ENCODE measurements at places on chromosomes 5 and 9.

DNA sequence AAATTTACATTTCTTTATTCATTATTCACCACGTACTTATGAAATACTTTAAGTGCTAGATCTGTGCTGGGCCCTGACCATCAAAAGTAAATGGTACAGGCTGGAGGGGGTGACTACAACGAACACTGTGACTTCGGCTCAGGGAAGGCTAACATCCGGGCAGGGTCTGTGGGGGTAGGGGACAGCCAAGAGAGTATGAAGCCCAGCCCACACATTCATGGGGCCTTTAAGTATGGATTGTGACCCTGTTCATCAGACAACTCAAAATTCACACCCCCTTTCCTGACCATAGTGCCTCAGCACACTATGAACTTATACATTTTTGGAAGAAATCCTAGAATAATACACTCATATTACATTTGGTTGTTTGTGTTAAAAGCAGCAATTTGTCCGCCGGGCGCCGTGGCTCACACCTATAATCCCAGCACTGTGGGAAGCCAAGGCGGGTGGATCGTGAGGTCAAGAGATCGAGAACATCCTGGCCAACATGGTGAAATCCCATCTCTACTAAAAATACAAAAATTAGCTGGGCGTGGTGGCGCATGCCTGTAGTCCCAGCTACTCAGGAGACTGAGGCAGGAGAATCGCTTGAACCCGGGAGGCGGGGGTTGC lies 33.3 kb downstream of the MORN5 start:
- H3K27ac ChIP-seq, result no peak overlapping the region
- H3K4me1 ChIP-seq, result peaks cover 3% of the 10 kb centered on the region
- no peak overlapping the region for H3K4me3 ChIP-seq
- peaks cover 7% of the 10 kb centered on the region for H3K27me3 ChIP-seq
- H3K36me3 ChIP-seq, result no peaks in the 10 kb centered on the region
- DNase-seq, result no peak

DNA sequence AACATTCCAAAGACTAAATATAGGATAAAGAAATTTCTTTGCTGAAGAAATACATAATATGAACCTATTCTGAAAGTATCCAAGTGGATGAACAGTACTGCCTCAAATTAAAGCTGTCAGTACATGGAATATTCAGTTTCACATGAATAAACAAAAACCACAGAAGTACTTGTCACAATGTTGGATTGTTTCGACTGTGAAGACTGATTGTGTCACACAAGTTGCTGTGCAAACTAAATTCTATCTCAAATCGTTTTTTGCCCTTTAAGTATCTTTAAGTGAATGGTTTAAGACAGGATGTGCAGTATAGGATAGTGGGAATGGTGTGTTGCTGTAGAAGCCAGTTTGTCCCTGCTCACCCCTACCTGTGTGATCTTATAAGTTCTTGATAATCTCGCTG lies 137.4 kb upstream of the OTULINL start:
- peaks cover 12% of the 10 kb centered on the region for H3K27me3 ChIP-seq
- H3K4me3 ChIP-seq, result no peak overlapping the region
- no peak for DNase-seq
- H3K4me1 ChIP-seq, result peaks cover 6% of the 10 kb centered on the region
- H3K27ac ChIP-seq, result no peak overlapping the region

DNA sequence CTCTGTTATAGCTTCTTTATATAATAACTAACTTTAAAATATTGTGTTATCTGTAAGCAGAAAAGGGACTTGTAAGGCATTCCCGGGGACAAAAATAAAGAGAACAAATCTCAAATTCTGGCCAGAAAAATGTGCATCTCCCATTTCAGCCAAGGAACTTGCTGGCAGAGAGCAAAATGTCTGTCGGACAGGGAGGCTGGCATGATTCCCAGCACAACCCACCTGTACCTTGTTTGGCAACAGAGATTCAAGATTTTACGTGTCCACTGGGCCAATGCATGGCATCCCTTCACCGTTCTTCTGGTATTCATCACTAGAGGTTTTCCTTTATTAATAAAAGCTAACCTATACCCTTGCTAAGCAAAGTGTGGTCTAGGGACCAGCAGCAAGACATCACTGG lies 566.6 kb downstream of the PSAT1 start:
- H3K27ac ChIP-seq, result no peak overlapping the region
- H3K4me3 ChIP-seq, result no peak overlapping the region
- no peak for DNase-seq
- no peaks in the 10 kb centered on the region for H3K4me1 ChIP-seq
- no peaks in the 10 kb centered on the region for H3K27me3 ChIP-seq
- H3K36me3 ChIP-seq, result no peaks in the 10 kb centered on the region

DNA sequence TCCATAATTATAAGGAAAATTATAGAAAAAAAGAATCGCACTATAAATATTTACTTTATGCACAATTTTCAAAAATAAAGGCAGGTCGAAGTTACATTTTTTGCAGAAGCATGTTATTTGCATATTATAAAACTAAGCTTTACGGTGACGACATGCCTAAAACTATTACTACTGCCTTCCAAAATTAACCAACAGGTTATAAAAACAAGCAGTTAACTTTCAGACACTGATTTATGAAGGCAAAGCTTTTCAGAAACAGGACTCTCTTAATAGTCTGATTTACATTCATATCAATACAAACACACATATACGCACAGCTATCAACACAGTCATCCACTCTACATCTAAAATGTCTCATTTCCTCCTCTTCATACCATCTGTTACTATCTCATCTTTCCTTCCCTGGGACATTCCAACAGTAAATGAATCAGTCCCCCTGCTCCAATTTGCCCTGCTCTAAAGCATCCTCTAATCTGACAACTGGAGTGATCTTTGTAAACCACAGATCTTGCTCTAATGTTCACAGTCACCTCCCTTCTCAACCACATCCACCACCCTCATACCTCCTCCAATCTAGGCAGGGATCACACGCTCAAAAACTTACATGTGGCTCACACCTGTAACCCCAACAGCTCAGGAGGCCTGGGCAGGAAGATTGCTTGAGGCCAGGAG lies 21.6 kb downstream of the FBXW11 start:
- H3K4me3 ChIP-seq, result no peak overlapping the region
- peak; percentile 57 for DNase-seq
- peaks cover 46% of the 10 kb centered on the region for H3K36me3 ChIP-seq
- peaks cover 33% of the 10 kb centered on the region for H3K4me1 ChIP-seq
- no peaks in the 10 kb centered on the region for H3K27me3 ChIP-seq

DNA sequence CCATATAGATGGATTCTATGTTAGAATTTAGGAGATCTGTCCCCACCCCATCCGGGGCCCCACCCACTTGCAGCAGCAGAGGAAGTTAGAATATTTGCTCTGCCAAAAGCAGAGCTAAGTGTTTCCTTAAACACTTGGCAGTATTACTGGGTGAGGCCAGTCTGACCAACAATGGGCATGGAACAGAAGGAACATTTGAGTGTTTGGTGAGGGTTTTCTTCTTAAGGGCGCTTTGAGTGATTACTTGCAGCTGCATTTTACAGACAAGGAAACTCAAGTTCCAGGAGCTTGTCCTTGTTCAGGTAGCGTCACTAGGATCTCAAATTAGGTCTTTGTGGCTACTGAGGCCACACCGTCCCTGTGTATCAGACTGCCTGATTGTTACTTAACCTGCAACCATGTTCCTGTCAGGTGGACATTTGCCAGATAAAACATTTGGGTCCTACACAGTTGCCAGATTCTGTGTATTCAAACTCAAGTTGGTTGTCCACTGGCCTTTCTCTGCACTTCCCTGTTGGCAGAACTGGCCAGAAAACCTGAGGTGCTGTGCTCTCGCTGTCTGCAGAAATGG lies 59.3 kb downstream of the SLC46A2 start:
- peaks cover 6% of the 10 kb centered on the region for H3K4me1 ChIP-seq
- H3K27ac ChIP-seq, result no peak overlapping the region
- no peak for DNase-seq
- no peak overlapping the region for H3K4me3 ChIP-seq
- no peaks in the 10 kb centered on the region for H3K36me3 ChIP-seq
- no peaks in the 10 kb centered on the region for H3K27me3 ChIP-seq

- no peak overlapping the region for H3K27ac ChIP-seq
- H3K4me3 ChIP-seq, result no peak overlapping the region
- H3K4me1 ChIP-seq, result no peaks in the 10 kb centered on the region
- no peak for DNase-seq
- H3K27me3 ChIP-seq, result no peaks in the 10 kb centered on the region
These were observed 160.5 kb downstream of the FGF18 start for GRCh38 chr5:171579976-171580411.

DNA sequence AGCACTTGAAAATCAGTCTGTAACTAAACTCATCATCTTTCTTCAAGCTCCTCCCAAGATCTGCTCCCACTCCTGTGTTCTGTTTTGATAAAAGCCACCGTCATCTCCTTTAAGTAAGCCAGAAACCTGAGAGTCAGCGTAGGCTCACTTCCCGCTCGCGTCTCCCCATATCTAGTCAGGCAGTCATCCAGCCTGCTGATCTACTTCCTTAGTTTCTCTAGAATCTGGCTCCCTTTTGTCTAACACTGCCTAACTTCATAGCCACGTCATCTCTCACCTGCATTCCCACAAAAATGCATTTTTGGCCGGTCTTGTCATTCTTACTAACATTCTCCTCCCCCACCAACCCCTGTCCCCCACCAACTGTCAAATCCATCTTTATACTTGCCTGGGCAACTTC lies 3.0 kb upstream of the TJP2 start:
- H3K27ac ChIP-seq, result no peak overlapping the region
- H3K4me1 ChIP-seq, result peaks cover 54% of the 10 kb centered on the region
- H3K27me3 ChIP-seq, result peaks cover 12% of the 10 kb centered on the region
- peaks cover 2% of the 10 kb centered on the region for H3K36me3 ChIP-seq

- H3K4me3 ChIP-seq, result no peak overlapping the region
- H3K36me3 ChIP-seq, result peaks cover 40% of the 10 kb centered on the region
- no peaks in the 10 kb centered on the region for H3K4me1 ChIP-seq
- H3K27ac ChIP-seq, result no peak overlapping the region
These were observed 57.9 kb downstream of the STX17 start for GRCh38 chr9:99964336-99964735.

GRCh38 chr9:130981002-130981755 lies 27.8 kb upstream of the LAMC3 start:
- H3K27ac ChIP-seq, result no peak overlapping the region
- no peaks in the 10 kb centered on the region for H3K4me1 ChIP-seq
- H3K4me3 ChIP-seq, result no peak overlapping the region
- H3K27me3 ChIP-seq, result peaks cover 5% of the 10 kb centered on the region
- no peaks in the 10 kb centered on the region for H3K36me3 ChIP-seq
- no peak for DNase-seq

DNA sequence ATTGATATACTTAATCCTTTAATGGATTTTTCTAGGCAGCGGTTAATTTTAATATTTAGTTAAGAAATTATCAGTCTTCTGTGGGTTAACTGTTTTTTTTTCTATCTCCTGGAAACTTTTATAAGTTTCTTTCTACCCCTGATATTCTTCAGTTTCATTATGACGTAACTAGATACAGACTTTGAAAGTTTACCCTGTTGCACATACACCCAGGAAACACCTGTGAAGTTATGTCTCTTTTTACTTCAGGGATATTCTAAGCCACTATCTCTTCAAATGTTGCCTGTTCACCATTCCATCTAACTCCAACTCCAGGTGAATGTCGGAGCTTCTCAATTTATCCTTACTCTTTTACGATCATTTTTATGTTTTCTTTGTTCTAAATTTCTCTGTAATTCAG lies 329.0 kb downstream of the ICE1 start:
- no peak overlapping the region for H3K27ac ChIP-seq
- no peak for DNase-seq
- H3K27me3 ChIP-seq, result peaks cover 3% of the 10 kb centered on the region
- H3K4me1 ChIP-seq, result peaks cover 5% of the 10 kb centered on the region

GRCh38 chr5:15549961-15550360 lies 50.0 kb downstream of the FBXL7 start:
- no peak for DNase-seq
- H3K4me1 ChIP-seq, result no peaks in the 10 kb centered on the region
- H3K36me3 ChIP-seq, result no peaks in the 10 kb centered on the region

DNA sequence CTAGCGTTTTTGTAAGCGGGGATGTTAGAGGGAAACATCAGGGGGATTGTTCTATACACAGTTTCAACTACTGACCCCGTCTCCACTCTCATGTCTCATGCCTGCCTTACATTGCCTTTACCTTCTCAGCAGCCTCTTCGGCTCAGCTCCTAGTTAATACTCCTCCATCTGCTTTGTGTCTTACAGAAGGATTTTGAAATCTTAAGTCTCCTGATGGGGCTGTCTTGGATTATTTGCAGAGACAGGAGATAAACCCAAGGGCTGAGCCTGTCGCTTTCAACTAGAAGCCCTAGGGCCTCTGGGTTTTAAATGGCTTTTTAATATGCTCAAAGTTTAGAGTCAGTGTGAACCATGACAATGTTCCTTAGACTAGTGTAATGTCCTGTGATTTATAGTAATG lies 161.5 kb downstream of the CARTPT start:
- no peak overlapping the region for H3K27ac ChIP-seq
- no peaks in the 10 kb centered on the region for H3K36me3 ChIP-seq
- peaks cover 16% of the 10 kb centered on the region for H3K27me3 ChIP-seq
- H3K4me1 ChIP-seq, result no peaks in the 10 kb centered on the region
- DNase-seq, result no peak

GRCh38 chr9:83698976-83699585 lies 8.7 kb downstream of the UBQLN1 start:
- no peak overlapping the region for H3K4me3 ChIP-seq
- no peaks in the 10 kb centered on the region for H3K27me3 ChIP-seq
- H3K27ac ChIP-seq, result no peak overlapping the region
- no peak for DNase-seq
- H3K4me1 ChIP-seq, result peaks cover 41% of the 10 kb centered on the region

- no peak for DNase-seq
- no peak overlapping the region for H3K27ac ChIP-seq
- no peaks in the 10 kb centered on the region for H3K4me1 ChIP-seq
These were observed 60.6 kb downstream of the GRIN3A start for GRCh38 chr9:101677861-101678260.

- no peaks in the 10 kb centered on the region for H3K27me3 ChIP-seq
- no peak overlapping the region for H3K4me3 ChIP-seq
- no peaks in the 10 kb centered on the region for H3K36me3 ChIP-seq
- H3K27ac ChIP-seq, result no peak overlapping the region
- no peak for DNase-seq
These were observed 440.0 kb downstream of the SEMA5A start for GRCh38 chr5:9105851-9106250.

DNA sequence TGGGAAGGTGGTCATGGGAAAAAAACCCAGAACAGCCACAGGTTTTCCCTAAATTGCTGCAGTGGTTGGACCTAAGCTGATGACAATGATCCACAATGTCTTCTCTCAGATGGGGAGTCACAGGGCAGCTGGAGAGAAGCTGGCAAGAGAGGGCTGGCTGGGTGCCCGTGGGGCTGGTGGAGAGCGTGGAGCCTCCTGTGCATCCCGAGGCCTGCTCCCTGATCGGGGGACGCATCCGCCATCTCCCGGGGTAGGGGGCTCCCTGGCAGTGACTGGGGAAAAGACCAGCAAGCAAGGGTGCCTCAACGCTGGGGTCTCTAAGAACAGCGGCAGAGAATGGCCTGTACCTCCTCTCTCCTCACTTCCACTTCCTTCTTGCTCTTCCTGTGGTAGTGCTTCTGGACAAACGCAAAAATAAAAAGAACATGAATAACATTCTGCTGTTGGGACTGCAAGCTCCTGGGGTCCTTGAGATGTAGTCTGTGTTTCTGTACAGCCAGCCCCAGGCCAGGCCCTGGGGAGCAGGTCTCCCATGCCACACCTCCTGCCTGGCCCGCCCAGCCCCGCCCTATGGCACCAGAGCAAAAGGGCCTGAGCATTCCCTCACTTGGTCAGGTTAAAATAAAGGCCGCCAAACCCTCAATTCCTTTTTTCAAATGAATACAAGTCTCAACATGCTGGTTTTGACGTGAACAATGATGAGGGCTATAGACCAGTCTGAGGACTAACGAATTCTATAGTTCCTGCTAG lies 7.0 kb upstream of the MRNIP start:
- H3K27ac ChIP-seq, result no peak overlapping the region
- peaks cover 19% of the 10 kb centered on the region for H3K36me3 ChIP-seq
- H3K4me1 ChIP-seq, result no peaks in the 10 kb centered on the region
- H3K27me3 ChIP-seq, result no peaks in the 10 kb centered on the region
- H3K4me3 ChIP-seq, result no peak overlapping the region
- no peak for DNase-seq

Data from activated CD4-positive, alpha-beta memory T cell treated with anti-CD3 and anti-CD28 coated beads, Interleukin-2, amount 10 ng/mL, durations not matched to agents 7 days and 5 days (primary cell).